ENCODE measurements at places on chromosomes 3 and 15.

DNA sequence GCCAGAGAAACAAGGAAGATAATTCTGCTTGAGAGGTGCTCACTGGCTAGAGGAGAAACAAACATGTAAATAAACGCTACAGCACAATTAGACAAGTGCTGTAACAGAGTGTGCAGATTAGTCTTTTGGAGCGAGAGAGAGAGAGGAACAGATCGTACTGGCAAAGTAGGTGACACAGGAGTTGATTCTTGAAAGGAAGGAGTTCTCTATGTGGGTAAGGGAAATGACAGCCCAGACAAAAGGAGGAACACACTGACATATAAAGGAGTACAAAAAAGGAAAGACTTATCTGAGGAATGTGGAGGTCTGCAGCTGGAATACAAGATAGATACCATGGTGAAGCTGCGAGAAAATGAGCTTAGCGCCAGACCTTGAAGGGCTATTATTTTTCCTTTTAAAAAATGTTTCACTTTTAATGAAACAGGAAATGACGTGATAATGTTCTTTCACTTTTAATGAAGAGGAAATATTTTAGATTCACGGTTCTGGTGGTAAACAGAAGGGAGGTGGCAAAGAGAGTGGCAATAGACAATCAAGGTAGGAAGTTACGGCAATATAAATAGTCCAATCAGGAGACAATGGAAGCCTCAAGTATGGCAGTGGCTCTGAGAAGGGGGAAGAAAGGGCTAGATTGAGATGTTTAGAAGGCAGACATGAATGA lies 202.9 kb downstream of the VPS13C start:
- DNase-seq, result no peak

DNA sequence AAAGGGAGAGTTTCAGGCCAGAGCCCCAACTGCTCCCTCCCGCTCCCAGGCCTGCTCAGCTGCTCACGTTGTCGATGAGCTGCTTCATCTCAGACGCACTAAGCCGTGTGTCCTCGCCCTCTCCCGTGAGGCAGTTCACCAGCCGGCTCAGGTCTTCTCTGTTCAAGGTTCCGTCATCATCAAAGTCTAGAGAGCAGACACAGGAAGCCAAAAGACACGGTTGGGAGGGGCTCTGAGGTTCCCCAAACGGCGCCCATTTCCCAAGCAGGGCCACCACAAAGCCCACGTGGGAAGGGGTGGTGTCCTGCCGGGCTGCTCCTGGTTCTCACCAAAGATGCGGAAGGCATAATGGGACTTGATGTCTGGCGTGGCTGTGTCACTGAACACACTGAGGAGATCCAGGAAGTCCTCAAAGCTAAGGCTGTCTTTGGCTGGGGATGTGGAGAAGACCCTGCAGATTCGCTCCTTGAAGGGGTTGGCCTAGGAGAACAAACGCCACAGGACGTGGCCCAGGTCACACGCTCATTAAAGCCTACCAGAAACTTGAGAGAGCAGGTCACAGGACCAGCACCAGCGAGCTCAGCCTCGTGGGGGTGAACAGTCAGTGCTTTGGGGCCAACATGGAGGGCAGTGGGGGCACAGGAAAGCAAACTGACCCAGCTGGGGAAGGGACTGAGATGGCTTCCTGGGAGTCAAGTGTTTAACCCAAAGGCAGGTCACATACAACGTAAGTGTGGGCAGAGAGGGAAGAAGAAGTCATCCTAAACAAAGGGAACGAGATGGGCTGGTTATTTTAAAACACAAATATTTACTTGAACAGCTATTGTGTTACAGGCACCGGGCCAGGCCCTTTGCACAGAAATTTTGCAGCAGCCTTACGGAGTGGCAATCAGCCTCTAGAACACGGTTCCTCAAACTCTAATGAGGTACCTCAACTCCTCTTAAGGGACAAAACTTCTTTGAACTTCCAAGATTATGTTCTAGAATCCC lies 2.4 kb downstream of the CIB1 start:
- no peak for DNase-seq

GRCh38 chr3:176032043-176032442 lies 1165.2 kb downstream of the TBL1XR1 start:
- no peak for DNase-seq

- DNase-seq, result no peak
These were observed 13.6 kb downstream of the VPS39 start for GRCh38 chr15:42194513-42194912.

GRCh38 chr15:66876421-66876730 lies 174.3 kb downstream of the SMAD6 start:
- DNase-seq, result no peak

DNA sequence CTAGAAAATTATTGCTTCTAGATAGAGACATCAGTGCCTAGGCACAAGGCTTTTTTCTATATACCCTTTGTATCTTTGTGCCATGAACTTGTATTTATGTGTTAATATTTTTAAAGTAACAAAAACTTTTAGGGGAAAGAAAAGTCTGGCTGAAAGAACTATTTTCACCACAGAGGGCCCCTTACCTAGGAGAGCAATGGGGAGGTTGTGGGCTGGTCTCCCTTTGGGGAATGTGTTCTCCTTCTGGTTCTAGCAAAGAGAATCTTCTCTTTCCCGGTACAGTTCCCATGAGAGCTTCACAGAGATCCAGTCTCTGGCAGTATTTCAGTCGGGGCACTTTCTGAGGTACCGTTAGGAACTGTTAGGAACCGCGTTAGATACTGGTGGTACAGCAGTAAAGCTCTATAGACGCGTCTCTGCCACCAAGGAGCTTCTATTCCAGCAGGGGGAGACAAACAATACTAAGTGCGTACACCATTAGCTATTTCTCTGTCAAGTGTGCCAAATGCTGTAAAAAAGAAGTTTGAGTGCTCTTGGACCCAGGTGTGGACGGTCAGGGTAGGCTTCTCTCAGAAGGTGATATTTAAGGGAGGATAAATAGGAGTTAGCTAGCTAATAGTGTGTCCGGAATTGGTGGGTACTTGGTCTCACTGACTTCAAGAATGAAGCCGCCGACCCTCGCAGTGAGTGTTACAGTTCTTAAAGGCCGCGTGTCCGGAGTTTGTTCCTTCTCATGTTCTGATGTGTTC lies 4.6 kb upstream of the EPB42 start:
- peak; percentile 61 for DNase-seq

GRCh38 chr3:105448338-105448982 lies 81.8 kb downstream of the ALCAM start:
- DNase-seq, result peak; percentile 2

DNA sequence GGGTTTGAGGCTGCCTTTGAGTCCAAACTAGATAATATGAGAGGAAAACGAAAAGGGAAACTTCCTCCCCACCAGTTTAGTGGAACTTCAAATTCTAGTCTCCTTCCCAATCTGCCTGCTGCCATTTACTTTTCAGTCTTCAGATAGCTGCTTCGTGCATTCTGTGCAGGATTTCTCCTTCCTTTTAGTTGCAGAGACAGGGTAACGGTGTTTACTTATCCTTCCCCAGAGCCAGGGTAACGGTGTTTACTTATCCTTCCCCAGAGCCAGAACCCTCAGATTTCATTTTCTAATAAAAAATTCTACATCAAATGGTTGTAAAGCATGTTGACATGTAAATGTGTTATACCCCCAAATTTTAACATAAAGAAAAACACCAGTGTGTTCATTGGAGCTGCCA lies 282.6 kb downstream of the VPS13C start:
- no peak for DNase-seq

DNA sequence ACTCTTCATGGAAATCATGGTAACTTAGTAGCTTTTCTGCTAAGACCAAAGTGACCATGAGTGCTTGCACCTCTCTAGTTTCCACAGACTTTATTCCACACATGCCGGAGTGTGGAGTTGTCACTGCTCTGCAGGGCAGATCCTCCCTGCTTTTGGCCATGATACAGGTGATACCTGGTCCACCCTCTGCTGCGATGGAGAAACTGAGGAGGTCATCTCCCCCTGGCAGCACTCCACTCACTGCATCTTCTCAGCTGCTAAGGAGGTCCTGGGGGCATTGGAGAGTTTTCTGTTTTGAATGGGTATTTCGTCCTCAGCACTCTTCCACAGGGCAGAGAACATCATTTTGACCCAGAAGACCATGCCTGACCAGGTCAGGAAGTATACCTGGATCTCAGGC lies 31.1 kb downstream of the RBM5 start:
- DNase-seq, result no peak

- no peak for DNase-seq
These were observed 72.2 kb downstream of the RPLP1 start for GRCh38 chr15:69524814-69525213.

DNA sequence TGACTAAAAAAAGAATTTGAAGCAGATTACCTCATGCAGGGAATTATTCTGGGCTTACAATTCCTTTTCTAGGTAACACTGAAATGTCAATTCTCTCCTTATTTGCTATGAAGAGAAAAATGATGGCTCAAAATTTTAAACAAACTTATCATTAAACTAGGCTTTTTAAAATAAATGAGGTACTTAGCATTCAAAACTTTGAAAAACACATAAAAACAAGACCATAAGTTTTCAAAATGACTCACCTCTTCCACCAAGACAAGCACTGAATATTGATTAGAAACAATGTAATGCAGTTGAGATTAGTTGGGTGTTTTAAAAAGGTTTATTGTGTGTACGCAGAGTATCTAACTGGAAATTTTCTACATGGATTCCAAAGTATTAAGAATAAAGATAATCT lies 154.6 kb downstream of the ADAM10 start:
- DNase-seq, result no peak

DNA sequence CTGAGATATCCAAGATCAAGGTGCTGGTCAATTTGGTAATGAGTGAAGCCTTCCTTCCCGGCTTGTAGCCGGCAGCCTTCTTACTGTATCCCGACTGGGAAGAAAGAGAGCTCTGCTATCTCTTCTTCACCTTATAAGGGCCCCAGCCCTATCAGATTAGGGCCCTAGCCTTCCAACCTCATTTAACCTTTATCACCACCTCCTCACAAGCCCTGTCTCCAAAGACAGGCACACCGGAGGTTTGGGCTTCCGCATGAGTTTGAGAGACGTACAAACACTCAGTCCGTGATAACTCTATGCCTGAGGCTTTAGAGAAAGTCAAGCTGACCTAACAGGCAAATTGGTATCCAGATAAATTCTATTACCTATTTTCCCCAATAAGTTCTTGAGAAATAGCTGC lies 243.9 kb downstream of the OPA1 start:
- no peak for DNase-seq

DNA sequence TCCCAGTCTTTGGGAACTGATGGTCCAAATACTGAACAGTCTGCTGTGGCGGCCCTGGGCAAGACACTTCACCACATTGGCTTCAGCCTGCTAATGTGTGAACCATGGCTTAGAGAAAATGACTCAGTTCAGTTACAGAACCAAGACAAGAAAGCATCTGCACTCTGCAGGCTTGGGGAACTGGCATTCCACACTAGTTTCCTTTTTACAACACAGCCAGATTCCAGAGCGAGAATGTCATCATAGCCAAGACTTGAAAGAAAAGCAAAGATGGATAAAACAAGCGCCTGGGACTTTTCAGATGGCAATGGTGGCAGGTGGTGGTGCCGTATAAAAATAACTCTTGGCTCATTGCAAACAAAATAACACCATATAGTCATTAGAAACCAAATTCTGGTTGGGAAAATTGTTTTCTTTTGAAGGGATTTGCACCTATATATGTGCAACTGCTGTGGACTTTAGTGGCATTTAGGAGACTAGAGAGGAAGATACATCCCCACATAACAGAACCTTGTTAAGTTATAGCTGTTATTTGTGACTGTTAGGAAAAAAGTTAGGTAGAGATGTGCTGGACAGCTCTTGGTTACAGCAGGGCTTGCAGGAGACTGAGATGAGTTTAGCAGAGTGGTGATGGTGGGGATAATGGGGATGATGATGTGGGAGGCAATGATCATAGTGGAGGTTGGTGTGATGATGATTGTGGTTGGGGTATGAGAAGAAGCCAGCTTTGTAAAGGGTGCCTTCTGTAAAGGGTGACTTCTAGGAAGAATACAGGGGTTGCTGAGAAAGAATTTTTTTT lies 273.6 kb downstream of the THRB start:
- DNase-seq, result peak; percentile 74

DNA sequence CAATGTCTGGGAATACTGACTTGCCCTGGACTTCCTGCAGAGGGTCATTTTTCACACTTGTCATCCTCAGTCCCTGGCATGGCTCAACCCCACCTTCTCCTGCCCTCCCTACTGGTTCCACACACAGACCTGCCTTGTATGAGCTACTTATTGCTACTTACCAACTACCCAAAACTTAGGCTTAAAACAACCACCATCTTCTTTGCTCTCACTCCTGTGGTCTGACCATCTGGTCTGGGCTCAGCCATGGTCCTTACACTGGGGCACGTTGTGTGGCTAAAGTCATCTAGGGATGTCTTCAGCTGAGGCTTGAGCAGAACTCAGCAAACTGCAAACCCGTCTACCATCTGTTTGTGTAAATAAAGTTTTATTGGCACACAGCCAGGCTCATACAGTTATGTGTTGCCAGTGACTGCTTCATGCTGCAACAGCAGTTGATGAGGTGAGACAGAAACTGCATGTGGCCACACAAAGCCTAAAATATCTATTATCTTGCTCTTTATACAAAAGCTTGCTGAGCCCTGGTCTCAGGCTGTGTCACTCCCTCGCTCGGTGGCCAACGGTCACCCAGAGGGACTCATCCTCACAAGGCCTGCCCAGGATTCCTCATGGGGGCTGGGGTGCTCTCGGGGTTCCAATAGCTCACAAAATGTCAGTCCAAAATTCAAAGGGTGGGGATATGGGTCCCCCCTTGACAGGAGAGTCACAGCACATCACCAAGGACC lies 43.5 kb downstream of the KLF15 start:
- DNase-seq, result no peak

GRCh38 chr3:128573160-128573559 lies 77.5 kb downstream of the RPN1 start:
- DNase-seq, result no peak

DNA sequence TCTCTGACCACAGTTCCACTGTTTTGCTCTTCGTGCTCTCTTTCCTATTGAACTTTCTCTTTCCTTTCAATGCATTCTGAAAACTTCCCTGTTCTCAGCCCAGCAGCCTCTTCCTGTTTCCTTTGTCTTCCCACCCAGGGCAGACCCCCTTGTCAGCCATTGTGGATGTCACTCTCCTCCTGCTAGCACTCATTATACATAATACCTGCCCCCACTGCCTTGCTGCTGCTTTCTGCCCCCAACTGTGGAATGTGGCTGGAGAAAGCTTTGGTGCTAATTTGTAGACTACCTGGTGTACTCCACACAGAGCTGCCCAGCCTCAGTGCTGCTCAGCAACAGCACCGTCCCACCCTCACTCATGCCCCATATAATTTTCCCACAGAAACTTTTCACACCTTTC lies 80.2 kb downstream of the CHCHD6 start:
- DNase-seq, result no peak
